ENCODE measurements at places on chromosomes 2 and 18.

DNA sequence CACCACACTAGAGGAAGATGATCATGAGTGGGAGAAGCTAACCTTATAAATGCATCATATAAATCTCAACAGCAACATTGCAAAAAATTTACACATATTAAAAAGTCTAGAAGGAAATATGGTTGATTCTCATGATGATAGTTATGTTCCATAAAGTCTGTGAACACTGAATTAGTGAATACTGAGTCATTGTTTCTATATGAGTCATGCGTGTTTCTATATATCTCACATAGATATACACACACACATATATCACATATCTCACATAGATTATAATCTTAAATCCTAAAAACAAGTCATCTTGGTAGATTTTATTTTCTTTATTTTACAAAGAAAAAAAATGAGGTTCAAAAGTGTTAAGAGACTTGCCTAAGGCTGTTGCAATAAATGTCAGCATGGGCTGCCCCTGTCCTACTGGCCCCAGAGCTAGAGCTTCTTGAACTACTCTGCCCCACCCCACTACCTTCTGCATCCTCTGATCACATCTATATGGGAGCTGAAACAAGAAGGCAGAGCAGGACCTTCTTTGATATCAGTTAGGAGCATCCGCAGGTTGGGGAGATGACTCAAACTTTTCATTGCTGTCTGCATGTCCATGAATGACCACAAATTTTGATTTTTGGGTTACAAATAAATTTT is 81.8 kb upstream of the ADAM23 start:
- DNase-seq, result no peak

- DNase-seq, result no peak
Measured at GRCh38 chr2:64423303-64423702, 30.7 kb upstream of the LGALSL start.

DNA sequence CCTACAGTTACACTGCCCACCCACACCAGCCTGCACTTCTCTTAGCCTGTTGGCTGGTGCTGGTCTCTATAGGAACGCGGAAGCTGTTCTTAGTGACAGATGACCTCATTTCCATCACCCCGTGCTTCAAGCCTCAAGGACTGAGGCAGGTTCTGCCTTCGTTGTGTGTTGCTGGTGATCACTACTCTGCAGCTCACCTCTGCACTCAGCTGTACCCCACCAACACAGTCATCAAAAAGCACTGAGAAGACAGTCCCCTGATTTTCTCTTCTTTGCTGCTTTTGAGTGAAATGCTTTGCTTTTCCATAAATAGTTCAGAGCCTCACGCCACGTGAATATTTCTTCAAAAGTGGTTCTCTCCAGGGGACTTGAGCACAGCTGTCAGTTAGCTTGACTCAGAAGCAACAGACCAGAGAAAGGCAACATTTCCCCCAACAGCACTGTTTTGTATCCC is 225.7 kb upstream of the CCDC150 start:
- DNase-seq, result no peak

GRCh38 chr2:164771897-164772296 is 69.7 kb downstream of the COBLL1 start:
- no peak for DNase-seq

DNA sequence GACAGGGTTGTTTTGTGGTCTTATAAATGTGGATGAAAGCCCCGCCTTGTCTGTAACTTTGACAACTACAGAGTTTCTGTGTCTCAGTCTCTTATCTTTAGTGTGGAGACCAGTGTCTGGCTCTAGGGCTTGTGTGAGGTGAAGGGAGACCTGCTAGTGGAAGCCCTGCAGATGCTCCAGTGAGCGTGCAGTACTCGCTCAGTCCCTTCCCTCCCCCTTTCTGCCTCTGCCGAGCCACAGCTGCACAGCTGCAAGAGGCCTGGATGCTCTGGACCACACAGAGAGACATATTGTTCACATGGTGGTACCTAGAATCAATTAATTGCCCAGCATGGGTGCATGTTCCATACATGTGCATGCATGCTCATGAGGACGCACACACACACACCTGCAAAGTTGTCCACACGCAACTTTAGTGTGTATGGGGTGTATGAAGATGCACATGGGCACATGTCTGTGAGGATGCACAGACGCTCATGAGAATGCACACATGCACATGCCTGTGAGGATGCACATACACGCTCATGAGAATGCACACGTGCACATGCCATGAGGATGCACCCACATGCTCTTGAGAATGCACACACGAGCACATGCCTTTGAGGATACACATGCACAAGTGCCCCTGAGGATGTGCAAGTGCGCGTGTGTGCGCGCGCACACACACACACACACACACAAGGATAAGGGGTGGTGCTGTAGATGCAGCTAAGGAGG is 282.1 kb upstream of the HS6ST1 start:
- no peak for DNase-seq

DNA sequence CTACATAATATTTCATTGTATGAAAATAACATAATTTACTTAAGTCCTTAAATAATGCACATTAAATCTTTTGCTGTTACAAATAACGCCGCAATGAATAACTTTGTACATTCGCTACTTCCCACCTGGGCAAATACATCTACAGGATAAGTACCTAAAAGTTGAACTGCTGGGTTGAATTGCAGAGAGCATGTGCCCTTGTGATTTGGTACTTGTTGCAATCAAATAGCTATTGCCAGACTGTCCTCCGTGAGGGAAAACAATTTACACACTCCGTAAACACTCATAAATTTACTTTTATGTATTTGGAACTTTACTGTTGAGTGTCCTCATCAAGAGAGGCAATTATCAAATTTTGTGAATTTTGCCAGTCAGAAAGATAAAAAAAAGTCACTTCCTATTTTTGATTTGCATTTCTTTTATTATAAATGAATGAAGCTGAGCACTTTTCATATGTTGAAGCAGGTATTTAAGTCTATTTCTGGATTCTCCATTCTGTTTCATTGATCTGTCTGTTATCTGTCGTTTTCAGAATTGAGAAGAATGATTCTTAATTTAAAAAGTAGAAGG is 140.8 kb upstream of the SERTAD2 start:
- DNase-seq, result no peak

DNA sequence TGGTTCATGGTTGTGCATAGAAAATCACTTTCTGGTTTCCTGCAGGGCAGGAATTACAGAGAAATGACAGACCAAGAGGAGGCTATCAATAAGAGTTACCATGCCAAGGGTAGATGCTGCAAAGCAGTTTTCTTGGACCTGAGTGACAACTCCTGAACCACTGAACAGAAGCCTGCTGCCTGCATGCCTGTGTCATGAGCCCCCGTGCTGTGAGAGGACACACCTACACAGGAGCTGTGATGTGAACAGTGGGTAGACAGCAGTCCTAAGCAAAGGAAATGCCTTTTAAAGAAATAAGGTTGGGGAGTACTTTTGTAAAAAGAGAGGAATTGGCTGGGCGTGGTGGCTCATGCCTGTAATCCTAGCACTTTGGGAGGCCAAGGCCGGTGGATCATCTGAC is 54.2 kb upstream of the CREB1 start:
- DNase-seq, result no peak

GRCh38 chr2:224722770-224723169 is 6.6 kb upstream of the CCDC195 start:
- no peak for DNase-seq

- no peak for DNase-seq
Measured at GRCh38 chr2:64626963-64627760, 26.6 kb downstream of the SERTAD2 start.

GRCh38 chr2:98385050-98385699 is 38.9 kb downstream of the CNGA3 start:
- peak; percentile 59 for DNase-seq

DNA sequence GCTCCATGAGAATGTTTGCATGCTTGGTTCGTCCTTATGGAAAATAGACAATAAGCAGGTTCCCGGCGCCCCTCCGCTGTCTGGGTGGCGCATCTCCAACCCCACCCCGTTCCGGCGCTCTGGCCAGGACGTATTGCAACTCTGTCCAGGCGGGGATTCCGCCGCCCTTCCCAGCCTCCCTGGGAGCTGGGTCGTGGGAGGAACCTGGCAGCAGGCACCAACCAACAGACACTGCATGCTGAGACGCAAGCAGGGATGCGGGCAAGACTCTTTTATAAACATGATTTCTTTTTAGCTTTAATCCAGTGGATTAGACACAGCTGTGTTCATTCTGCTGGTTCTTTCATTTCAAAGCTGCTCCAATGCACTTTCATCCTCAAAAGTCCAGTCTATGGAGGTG is 240.2 kb downstream of the SH3BP4 start:
- DNase-seq, result no peak

DNA sequence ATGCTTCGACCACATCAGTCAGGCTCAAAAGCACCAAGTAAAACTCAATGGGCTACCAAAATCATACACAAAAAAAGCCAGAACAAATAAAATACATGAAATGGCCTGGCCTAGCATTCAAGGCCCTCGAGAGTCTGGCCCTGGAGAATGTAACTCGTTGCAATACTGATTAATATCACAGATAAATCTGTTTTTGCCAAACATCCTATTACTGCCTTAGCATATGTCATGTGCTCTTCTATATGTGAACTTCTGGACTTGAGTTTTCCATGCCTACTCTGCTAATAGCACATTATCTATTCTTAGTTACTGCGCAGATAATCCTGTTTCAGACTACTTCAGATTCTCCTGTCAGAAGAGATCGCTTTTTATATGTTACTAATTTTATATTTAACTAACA is 250.7 kb upstream of the SMAD7 start:
- no peak for DNase-seq

GRCh38 chr2:45993476-45993991 is 303.7 kb upstream of the EPAS1 start:
- DNase-seq, result peak; percentile 53

GRCh38 chr2:169141713-169142352 is 72.5 kb downstream of the DHRS9 start:
- DNase-seq, result peak; percentile 64

GRCh38 chr2:41905597-41906337 is 142.1 kb upstream of the PKDCC start:
- DNase-seq, result no peak

DNA sequence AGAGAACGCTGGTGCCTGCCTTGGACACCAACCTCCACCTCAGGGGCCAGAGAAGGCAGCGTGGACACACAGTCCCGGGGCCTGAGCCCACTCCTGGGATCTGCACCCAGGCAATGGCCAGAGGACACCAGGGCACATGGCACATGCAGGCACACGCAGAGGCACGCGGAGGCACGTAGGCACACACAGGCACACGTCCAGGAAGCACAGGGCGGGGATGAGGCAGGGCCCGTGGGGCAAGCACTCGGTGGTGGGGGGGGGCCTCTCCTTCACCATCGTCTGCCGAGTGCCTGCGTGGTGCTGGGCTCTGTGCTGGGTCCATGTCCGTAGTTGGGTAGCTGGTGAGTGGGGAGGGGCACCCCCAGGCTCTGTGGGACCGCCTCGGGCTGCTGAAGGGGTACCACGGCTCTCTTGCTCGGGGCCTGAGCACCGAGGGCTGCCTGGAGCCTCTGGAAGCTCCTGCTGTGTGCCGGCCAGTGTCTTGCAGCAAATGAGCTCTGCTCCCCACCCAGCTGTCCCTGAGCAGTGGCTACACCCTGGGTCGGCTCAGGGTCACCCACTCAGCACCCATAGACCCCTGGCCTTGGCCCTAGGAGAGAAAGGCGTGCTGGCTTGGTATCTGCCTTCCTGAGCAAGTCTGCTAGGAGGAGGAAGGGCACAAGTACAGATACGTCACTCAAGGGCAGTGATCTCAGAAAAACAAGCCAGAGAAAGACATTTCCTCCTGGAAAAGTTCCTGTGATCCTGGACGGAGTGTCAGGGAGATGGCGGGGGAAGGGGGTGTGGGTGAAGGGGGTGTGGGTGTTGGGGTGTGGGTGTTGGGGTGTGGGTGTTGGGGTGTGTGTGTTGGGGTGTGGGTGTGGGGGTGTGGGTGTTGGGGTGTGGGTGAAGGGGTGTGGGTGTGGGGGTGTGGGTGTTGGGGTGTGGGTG is 26.4 kb downstream of the RTP5 start:
- no peak for DNase-seq

Data from activated gamma-delta T cell treated with Interleukin-2 at 50 U/mL for 16 hours (primary cell).